Cortex of kidney (tissue), 1 donor: ENCODE measurements at places on chromosomes 12 and 14.

- DNase-seq, result no peak
Measured at GRCh38 chr12:106106061-106106566, 32.6 kb downstream of the NUAK1 start.

GRCh38 chr12:111093428-111094142 is 173.2 kb upstream of the MYL2 start:
- DNase-seq, result no peak

- peak; percentile 29 for DNase-seq
Measured at GRCh38 chr12:117155278-117156060, 34.8 kb downstream of the FBXO21 start.

DNA sequence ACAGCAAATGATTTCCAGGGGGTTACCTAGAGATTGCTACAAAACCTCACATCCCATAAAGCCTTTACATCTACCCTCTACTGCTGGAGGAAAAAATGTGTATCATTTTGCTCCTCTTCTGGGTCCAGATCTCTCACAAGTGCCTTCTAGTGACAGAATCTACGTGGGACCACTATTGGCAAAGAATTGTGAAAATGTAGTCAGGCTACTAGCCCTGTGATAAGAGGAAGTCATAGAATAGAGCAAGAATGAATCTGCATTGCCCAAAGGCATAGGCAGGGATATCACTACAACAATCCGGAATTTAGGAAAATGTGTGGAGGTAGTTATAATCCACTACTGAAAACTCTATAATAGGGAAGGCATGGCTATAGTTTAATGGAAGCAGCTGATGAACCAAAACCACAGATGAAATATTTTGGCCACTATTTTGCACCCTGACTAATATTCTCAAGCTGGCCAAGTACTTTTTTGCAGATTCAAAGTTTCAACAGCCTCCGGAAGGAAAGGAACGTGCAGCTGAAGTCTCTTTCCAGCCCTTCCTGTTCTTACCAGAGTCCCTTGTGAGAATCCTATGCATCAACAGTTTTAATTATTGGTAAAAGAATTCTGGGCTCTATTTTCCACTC is 176.8 kb downstream of the PHLDA1 start:
- DNase-seq, result no peak

GRCh38 chr12:125332900-125333299 is 267.7 kb downstream of the AACS start:
- no peak for DNase-seq

- DNase-seq, result no peak
Measured at GRCh38 chr12:66319266-66319954, 17.1 kb downstream of the HELB start.

DNA sequence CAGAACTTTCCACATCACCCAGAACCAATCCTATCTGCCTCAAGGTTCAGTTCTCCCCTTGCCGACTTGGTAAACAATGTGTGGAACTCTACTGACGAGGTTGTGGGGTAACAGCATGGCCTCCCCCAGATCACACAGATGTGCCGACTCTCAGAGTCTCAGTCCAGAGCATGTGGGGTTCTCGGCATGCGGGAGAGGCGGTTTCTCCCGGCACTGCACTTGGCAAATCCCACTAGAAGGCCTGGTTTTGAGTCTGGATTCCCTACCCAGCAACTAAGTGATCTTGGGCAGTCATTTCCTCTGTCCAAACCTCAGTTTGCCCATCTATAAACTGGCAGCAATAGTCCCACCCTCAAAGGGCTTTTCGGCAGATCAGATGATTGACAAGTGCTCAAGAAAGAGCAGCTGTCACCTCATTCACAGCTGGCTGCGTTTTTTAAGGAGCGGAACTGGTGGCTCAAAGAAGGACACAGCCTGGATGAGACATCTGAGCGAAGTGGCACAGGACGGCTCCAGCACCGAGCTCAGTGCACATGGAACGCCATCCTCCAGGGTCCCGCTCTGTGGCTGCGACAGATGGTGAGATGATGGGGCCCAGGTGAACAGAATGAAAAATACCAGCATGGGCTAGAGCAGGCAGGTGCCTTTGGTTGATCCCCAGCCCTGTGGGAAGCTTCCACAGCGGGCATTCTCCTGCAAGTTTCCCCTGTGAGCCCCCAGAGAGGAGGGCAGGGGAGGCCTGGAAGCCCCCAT is 7.3 kb downstream of the TESC start:
- no peak for DNase-seq

GRCh38 chr14:53670701-53671100 is 285.9 kb downstream of the BMP4 start:
- no peak for DNase-seq

DNA sequence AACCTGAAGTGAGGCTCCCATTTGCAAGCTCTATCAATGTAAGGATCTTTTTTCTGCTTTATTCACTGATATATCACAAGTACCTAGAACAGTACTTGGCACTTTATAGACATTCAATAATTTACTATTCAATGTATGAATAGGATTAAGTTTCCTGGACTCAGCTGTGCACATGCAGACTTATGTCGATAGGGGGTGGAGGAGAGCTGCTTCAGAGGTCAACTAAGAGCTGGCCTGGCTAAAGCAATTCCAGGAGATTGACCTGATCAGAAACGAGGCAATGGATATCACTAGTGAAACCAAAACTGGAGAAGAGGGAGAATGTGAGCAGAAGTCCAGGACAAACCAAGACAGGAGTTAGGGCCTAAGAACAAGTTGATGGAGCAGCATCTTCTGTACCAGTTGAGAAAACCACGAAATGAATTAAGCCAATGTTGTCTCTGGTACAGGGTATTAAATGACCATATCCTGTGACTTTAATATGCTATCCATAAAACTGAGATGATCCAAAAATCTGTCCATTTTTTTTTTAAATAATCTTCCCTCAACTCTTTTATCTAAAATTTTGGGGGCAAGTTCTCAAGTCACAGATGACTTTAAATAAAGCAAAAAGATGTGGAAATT is 169.2 kb downstream of the PIK3C2G start:
- no peak for DNase-seq

- no peak for DNase-seq
Measured at GRCh38 chr14:68506645-68507419, 286.0 kb downstream of the ZFP36L1 start.

DNA sequence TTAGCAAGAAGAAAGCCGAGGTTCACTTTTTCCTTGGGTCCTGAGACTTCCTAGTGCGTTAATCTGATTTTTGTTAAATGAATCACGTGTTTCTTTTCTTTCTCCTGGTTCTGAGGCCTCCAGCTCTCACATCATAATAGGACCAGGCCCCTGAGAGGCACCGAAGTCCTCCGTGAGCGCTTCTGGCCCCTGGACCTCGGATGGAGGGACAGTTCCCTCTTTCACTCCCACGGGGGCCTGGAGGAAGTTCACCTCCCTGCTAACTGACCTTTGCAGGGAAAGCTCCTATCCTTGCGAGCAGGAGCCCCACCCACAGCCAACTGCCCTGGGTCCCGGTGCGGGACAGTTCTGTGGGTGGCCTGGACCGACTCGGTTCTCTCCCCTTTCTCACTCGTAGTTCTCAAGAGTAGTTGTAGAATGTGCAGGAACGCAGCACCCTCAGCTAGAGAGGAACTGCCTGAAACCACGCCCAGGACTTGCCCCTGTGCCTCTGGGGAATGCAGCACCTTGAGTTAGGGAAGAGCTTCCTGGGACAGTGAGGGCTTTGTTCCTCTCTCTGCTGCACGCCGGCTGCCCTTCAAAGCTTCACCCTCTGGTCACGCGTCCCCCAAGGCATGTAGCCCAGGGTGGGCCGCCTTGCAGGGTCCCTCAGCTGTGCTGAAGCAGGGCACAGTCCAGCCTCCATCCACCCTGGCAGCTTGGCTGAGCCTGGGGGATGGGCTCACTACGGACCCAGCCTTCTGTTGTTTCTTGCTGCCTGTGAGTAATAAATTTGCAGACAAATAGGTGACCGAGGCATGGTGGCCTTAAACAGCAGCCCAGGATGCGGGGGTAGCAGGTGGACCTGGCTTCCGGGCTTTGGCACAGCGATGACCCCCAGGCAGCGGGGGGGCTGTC is 264.6 kb downstream of the ADGRD1 start:
- DNase-seq, result no peak

- no peak for DNase-seq
Measured at GRCh38 chr12:5650829-5651461, 219.0 kb downstream of the NTF3 start.

GRCh38 chr14:105761842-105762241 is 235.5 kb downstream of the TMEM121 start:
- no peak for DNase-seq

- DNase-seq, result no peak
Measured at GRCh38 chr14:95774265-95775160, 60.6 kb upstream of the TCL1A start.

- DNase-seq, result no peak
Measured at GRCh38 chr12:24025153-24025798, 75.8 kb upstream of the SOX5 start.
